EL (cell line): ENCODE measurements at places on chromosomes 5 and 9.
A peak's percentile ranks its signal among the peaks of the same experiment; 100 is the strongest.

GRCh38 chr5:170301149-170301548, 3.6 kb upstream of the LCP2 start:
- DNase-seq, result no peak

DNA sequence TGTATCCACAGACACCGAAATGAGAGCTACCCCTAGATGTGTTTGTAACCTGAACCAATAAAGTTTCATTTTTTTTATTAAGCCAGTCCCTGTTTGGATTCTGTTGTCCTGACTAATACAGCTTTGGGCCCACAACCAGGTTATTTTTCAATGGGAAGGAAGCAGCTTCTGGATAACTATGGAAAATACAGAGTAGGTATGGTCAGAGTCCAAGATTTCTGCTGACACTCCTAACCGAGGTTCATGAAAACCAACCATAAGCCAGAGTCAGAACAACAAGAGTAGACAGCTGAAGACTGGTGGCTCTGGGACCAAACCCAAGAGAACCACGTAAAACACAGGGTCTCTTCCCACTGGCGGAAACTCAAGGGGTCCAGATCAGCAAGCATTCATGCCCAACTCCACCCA, 10.8 kb downstream of the KLF9 start:
- no peak for DNase-seq

DNA sequence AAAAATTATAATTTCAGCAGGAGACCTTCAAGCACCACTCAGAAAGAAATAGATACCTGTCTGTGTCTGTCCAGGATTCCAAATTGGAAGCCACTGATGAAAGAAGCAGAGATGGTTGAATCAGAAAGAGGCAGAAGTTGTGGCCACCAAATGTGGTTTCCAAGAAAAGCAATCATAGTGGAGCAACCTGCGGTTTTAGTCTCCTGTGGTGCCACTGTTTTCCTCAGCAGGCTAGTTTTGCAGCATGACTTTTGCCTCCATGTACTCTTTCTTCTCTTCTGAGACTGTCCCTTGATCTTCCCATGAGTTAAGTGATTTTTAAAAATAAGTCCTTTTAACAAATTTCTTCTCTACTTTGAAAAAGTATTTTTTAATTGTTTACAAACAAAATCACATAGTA, 535.8 kb downstream of the CYLC2 start:
- DNase-seq, result no peak

GRCh38 chr9:91905237-91905650, 44.8 kb downstream of the ROR2 start:
- DNase-seq, result no peak

GRCh38 chr5:61311056-61311610, 20.9 kb upstream of the ZSWIM6 start:
- no peak for DNase-seq

DNA sequence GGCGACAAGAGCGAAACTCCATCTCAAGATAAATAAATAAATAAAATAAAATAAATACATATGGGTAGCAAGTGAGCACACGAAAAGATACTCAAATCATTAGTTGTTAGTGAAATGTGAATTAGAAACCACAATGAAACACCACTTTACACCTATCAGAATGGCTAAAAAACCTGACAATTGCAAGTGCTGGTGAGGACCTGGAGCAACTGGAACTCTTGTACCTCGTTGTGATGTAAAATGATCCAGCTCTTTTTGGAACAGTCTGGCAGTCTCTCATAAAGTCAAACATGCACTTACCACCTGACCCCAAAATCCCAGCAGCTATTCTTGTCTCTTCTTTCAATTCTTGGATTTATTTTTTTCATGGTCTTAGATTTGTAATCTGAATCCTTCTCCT, 69.2 kb upstream of the FBXW11 start:
- no peak for DNase-seq

- no peak for DNase-seq
Measured at GRCh38 chr9:72911816-72912215, 41.0 kb downstream of the ALDH1A1 start.

GRCh38 chr9:121785673-121786542, 134.5 kb downstream of the DAB2IP start:
- no peak for DNase-seq

GRCh38 chr5:143153332-143154119, 250.0 kb downstream of the NR3C1 start:
- DNase-seq, result peak; percentile 40

DNA sequence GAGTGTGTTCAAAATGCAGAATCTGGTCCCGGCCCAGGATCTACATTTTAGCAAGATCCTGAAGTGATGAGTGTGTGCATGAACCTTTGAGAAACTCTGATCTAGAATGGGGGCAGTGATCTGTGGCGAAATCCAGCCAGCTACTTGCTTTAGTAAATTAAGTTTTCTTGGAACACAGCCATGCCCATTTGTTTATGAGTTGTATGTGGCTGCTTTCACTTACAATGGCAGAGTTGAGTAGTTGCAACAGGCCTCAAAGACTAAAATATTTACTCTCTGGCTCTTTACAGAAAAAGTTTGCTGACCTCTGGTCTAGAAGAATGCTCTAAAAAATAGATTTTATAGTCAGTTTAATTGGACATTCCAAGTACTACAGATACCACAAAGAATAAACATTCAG, 588.3 kb downstream of the BNC2 start:
- peak; percentile 66 for DNase-seq

DNA sequence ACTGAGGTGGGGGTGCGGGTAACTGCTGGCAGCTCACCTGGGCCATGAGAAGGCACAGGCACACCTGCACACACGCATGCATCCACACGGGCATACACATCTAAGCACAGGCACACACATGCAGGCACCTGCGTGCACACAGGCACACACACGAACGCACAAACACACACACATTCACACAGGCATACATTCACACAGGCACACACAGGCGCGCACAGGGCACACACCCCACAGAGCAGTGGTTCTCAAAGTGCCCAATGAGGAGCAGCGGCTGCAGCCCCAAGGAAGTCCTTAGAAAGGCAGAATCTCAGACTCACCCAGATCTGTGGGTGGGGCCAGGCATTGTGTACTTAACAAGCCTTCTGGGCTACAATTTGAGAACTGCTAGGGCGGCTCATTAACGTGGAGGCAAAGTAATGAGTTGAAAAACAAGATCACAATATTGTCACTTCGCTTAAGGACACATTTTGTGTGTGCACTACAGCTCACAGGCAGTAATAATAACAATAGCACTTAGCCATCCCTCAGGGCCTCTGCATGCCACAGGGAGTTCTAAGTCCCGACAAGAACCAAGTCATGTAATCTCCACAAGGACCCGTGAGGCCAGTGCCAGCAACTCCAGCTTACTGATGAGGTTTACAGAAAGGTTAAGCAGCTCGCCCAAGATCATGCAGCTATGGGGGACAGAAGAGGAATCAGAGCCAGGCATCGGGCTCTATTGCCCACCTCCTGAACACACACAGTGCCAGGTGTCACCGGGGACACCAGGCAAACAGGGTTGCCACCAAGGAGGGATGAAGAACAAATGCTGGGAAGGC, 91.6 kb downstream of the ROR2 start:
- DNase-seq, result no peak

DNA sequence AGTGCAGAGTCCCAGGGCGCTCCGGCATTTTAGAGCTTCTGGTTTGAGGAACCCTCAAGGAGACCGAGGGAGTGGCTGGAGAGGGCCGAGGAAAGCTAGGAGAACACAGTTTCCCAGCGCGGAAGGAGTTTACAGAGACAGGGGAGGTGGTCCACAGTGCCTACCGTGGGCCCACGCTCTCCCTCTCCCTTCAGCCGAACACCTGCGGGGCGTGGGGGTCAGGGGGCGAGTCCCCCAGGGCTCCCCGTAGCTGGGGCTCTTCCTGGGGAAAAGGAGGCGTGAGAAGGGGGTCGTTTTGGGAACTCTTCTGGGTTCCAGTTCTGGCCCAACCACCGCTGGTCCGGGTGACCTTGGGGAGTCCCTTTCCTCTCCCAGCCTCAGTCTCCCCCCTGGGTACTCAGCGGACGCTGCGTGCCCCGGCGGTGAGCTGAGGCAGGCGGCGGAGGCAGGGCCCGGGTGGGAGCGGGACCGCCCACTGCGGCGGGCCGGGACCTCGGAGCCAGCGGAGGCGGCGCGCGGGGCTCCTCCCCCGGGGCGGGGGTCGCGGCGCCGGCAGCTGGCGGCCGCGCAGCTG, 368 bp upstream of the FRMPD1 start:
- DNase-seq, result no peak

GRCh38 chr9:6764523-6764922, 6.8 kb downstream of the KDM4C start:
- DNase-seq, result no peak

GRCh38 chr9:24939109-24939850, 393.6 kb upstream of the IZUMO3 start:
- no peak for DNase-seq

DNA sequence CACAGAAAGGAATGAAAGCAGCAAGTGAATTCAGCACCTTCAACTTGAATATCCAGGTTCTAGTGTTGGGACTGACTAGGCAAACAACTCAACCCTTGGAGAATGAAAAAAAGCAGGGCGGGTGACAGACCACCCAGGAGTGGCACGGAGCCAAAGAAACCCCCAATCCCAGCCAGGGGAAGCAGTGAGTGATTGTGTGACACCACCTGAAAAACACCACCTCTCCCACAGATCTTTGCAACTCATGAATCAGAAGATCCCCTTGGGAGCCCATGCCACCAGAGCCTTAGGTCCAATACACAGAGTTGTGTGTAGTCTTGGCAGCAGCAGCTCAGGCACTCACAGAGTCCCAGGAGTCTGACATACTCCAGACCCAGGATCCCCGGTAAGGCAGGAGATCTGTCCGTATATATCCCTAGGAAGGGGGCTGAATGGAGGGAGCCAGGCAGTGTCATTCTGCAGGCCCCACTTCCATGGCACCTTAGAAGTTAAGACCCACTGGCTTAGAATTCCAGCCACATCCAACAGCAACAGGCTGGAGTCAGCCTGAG, 22.1 kb upstream of the ROR2 start:
- no peak for DNase-seq

DNA sequence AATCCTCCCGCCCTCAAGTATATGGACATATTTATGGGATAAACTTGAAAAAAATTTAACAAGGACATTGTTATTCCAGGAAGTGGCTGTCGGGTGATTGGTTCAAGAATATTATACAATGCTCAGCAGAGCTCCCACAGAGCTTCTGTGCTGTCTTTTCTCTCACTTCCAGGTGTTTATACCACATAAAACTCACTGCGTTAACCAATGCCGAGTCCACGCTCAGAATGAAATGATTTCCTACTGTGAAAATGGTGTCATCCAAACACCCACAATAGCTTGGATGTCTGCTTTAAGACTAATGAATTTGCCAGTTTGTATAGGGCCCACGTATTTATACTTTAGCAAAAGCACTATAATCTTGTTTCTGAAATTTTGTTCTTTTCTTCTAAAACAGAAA, 368.2 kb downstream of the NDUFS4 start:
- no peak for DNase-seq

DNA sequence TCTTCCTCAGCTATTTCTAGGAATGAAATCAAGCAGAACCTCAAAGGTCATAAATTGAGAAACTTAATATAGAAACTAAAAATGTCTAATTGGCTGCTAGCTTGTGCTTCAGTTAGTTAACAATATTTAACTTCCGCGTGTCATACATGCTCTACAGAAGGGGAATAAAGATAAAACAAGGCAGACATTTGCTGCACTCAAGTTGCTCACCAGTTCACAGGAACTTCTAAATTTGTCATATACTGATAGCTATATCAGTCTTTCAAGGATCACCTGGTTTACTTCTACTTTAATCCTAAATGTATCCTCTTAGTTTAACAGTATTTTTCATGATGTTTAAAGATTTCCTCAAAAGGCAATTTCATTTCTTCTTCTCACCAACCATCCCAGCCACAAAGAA, 8.4 kb downstream of the CCNH start:
- no peak for DNase-seq

- peak; percentile 54 for DNase-seq
Measured at GRCh38 chr5:131795879-131796792, 681 bp downstream of the FNIP1 start.

- no peak for DNase-seq
Measured at GRCh38 chr9:92377876-92378275, 26.5 kb downstream of the OGN start.

- DNase-seq, result peak; percentile 19
Measured at GRCh38 chr5:206406-206805, 11.5 kb downstream of the CCDC127 start.

GRCh38 chr5:60223342-60223741, 329.8 kb upstream of the PDE4D start:
- DNase-seq, result peak; percentile 10

- no peak for DNase-seq
Measured at GRCh38 chr5:65141493-65141892, 340.2 kb downstream of the ADAMTS6 start.

GRCh38 chr5:158373608-158374395, 514.9 kb upstream of the CLINT1 start:
- DNase-seq, result no peak

DNA sequence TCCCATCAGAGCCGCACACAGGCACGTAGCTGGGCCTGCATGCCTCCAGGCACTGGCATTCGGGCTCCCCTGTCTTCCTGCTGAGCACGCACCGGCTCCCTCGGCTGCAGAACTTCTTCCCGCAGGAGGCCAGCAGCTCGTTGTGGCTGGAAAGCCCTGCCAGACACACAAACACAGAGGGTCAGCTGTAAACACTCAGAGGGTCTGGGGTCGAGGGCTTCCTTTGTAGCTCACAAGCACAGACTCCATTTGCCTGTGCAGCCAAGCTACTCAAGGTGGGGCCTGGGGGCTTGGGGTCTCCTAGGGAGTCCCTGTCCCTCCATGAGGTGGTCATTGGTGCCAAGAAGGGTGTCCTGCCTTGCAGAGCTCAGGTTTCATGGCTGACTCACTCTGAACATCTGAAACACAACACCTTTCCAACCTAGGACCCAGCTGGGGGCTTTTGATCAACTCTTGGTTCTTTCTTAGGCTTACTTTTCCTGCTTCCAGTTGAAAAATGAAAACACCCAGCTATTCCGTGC, 211.4 kb downstream of the FSTL4 start:
- no peak for DNase-seq

DNA sequence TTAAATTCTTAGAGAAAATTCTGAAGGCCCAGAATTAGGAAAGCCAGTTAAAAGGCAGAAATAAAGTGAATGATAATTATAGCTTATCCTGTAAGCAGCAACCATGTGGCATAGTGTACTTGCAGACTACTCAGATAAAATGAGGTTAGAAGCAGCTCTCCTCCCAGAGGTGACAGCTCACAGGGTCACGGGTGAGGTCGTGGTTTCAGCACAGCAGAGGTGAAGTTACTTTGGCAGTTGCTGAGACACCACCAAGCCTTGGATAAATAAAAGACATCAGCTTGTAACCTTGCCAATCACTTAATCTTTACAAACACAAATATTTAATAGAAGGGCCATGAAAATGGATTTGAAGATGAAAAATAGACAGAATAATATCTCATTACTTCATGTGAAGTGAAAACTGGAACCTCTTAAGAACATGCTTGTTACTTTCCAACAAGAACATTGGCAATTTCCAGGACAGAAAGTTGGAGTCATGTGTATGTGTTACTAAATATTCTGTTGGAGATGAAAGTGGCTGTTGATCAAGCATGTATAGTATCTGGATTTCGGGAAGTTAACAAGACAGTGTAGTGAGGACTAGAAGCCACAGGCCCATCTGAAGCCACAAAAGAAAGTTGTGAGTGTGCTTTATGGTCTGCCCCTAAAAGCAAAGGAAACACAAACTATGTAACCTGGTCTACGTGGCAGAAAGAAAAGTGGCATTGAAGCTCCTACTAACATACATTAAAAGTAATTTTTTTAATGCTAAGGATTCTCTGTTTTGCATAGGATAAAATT, 134.4 kb downstream of the ERCC6L2 start:
- DNase-seq, result no peak

- DNase-seq, result peak; percentile 17
Measured at GRCh38 chr5:59236986-59237385, 654.1 kb downstream of the RAB3C start.

- DNase-seq, result peak; percentile 92
Measured at GRCh38 chr5:111984044-111984443, 227.1 kb upstream of the NREP start.
